ENCODE measurements at places on chromosomes 16 and 17.

DNA sequence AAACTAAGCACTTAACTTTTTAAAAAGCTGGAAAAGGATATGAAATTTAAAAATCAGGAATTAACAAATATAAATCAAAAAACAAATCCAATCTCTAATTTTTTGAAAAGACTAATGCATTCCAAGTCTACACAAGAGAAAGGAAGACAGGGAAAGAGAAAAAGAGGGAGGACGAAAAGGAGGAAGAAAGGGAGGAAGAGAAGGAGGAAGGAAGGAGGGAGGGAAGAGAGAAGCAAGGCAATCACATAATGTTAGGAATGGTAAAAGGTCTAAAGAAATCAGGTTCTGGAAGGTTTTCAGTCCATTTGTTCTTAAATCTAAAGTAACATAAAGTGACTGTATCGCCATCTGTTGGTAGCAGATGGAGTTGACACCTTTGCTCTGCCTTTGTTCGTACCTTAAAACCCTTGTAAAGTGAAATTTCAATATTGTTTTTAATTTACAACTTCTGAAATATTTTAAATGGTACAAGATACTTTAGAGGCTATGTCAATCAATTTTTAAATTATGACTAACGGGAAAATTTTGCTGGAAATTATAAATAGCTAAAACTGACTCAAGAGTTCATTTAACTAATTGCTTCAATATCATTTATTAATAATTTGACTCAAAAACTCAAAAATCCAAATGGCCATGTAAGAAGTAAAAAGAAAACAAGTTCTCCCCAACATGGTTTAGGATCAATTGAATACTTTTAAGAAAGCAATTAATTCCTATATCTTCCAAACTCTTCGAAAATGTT is 20.4 kb upstream of the CDYL2 start:
- DNase-seq = peak; percentile 55

- DNase-seq = peak; percentile 25
These were observed 70.9 kb downstream of the PLXDC1 start for GRCh38 chr17:39080421-39081078.

- no peak for DNase-seq
These were observed 28.4 kb downstream of the NKD1 start for GRCh38 chr16:50576403-50577113.

DNA sequence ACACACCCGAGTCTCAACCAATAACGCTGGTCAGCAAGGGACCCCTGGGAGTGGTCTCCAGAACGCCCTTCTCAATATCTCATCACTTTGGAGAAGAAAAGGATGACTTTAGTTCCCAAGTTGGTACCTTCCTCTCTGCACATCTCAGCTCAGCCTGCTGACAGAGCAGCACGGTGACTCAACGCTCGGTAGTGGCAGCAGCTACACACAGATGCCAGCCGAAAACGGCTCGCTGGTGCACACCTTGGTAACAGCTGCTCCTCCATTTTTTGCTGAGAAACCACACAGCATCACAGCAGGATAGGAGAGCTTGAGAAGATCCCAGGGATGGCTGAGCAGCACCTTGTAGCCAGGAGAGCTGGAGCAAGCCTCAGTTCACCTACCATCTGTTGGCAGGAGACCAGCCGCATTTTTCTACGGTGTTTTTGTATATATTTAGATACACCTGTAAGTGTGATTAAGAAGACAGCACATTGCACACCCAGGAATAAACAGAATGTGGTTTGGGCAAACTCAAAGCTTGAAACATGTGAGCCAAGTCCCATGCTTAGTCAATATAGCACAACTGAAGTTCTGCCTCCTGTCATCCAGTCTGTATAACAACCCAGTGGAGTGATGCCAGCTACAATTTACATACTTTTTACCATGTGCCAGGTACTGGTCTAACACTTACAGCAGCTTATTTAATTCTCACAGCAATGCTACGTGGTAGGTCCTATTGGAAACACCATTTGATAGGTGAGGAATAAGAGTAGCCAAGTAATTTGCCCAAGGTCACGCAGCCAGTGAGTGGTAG is 83.8 kb upstream of the ERCC4 start:
- peak; percentile 81 for DNase-seq

GRCh38 chr17:2656283-2656682 is 55.3 kb downstream of the CLUH start:
- DNase-seq = no peak

GRCh38 chr16:65648101-65648500 is 526.2 kb upstream of the CDH11 start:
- no peak for DNase-seq

DNA sequence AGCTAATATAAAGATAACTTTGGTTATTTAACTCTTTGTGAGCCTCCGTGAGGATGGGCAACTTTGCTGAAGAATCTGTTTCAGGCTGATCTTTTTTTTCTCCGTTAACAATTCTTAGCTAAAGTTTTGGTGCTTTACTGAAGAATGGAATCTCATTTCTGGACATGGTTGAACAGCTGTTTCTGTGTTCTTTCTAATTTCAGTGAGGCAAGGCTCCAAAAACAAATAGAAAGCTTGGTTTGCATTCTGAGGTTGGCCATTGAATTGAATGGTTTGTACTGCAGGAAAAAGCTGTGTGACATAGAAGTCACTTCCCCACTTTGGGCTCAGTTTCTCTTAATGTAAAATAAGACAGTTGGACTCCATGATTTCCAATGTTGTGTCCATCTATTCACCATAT is 22.3 kb upstream of the HLF start:
- no peak for DNase-seq

DNA sequence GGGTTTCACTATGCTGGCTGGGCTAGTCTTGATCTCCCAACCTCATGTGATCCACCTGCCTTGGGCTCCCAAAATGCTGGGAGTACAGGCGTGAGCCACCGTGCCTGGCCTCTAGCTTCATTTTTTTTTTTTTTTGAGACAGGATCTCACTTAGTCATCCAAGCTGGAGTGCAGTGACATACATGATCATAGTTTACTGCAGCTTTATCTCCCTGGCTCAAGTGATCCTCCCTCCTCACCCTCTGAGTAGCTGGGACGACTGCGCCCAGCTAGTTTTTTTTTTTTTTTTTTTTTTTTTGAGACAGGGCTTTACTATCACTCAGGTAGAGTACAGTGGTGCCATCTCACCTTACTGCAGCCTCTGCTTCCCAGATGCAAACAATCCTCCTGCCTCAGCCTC is 9.7 kb downstream of the RPA1 start:
- DNase-seq = no peak

DNA sequence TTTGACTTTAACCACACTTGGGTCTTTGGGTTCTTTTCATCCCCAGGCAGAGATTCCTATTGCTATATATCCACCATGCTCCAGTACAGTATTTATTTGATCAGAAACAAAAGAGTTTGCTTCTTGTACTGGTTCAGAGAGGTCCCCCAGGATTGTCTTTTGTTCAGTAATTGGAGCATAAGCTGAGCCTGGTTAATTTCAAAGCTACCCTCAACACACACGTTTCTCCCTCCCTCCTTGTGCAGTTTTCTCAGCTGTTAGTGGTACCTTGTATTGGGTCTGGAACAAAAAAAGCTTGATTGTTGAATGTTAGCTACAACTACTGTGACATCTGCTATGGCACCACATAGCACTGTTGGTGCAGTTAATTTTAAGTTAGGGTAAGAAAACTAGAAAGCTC is 50.0 kb downstream of the NUP93 start:
- DNase-seq = peak; percentile 9

- DNase-seq = no peak
These were observed 44.0 kb upstream of the NOG start for GRCh38 chr17:56549501-56549900.

GRCh38 chr17:79220201-79220712 is 145.6 kb downstream of the ENGASE start:
- peak; percentile 44 for DNase-seq

DNA sequence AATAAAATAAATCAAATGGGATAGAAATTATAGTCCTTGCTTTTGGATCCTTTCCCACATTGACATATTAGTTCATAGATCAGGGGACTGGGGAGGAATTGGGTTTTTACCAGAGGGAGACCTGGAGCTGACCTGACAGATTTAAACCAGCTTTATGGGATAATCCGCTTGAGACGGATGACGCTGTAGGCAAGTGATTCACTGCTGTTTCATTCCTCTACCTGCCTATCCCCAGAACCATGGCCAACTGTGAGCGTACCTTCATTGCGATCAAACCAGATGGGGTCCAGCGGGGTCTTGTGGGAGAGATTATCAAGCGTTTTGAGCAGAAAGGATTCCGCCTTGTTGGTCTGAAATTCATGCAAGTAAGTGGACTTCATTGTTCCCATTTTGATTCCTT is 2.1 kb downstream of the NME1 start:
- no peak for DNase-seq

DNA sequence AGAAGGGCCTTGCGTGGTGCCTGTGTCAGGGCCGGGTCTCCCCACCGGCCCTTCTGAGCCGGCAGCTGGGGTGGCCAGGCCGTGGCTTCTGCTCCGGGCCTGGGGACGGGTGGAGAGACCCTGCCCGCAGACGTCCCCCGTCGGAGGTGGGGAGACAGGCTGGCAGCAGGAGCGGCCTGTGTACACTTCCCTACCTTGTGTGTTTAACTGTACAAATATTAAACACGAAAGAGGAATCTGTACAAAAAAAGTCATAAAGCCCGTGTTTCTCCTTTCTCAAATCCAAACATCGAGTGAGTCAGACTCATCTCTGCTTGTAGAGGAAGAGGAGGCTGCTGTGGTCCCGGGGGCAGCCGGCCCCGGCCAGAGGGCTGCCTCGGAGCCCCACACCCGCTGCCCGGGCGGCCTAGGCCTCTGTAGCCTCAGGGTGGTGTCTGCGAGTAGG is 2.0 kb downstream of the CACNA1H start:
- DNase-seq = no peak

GRCh38 chr17:82440991-82441627 is 9.4 kb downstream of the CYBC1 start:
- DNase-seq = peak; percentile 94

DNA sequence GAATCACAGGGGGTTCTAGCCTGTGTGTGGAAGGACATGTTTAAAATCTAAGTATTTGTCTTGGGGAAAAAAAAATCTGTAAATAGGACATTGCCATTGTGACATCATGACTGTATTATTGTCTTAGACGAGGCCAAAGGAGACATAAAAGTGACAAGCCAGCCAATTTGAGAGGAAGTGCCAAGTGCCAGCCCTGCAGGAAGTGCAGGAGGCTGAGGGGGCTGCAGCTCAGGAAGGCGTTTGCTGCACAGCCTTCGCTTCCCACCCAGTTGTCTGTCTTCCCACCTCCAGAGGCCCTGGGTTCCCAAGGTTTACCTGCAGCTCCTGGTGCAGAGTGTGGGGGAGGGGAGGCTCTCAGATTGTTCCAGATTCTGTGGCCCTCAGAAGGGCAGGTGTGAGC is 1.3 kb downstream of the ADCY7 start:
- peak; percentile 6 for DNase-seq

GRCh38 chr17:63356337-63356757 is 89.8 kb downstream of the CYB561 start:
- no peak for DNase-seq

DNA sequence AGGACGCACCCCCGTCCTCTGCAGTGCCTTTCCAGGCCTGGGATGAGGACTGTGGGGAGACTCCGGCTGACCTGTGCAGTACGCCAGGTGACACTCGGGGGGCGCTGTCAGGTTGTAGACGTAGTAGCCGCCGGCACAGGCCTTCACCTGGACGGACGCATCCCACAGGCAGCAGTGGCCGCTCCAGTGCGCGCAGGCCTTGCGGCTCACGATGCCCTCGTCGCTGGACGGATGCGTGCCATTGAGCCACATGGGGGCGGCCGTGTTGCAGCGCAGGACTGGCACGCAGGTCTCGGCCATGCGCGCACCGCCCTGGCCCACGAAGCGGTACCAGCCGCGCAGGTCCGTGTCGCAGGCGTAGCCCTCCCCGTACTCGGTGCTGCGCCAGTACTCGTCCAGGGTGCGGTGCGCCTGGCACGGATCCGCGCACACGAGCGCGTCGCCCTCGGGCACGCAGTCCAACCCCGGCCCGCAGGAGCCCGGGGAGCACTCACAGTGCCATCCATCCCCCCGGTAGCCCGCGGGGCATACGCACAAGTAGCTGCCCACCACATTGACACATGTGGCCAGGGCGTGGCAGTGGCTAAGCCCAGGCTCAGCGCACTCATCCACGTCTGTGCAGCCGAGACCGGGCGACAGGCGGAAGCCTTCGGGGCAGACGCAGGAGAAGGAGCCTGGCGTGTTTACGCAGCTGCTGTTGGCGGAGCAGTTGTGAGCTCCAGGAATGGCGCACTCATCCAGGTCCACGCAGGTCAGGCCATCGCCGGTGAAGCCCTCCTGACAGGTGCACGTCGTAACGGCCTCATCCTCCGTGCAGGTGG is 3.9 kb downstream of the UMOD start:
- no peak for DNase-seq

DNA sequence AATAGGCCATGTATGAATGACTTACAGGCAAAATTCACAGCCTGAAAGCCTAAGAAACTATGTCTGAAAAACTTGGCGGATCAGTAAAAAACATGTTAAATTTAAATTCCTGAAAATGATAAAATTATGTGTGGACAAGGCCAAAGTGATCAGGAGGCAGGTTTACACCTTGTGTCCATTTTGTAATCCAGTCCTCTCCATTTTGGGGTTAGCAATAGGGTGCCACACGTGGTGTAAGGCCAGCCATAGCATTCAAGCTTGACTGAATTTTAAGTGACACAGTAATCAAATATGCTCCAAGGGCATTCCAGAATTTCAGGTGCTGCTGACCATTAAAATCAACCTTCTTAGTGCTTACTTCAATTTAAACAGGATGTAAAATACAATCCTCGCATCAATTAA is 2.7 kb downstream of the RNF43 start:
- no peak for DNase-seq

- no peak for DNase-seq
These were observed at the start of gene COPZ2 for GRCh38 chr17:48037036-48037837. COPZ2 (minus strand) TSS chr17:48037797; CDS start chr17:48037777, 20 bp downstream.

DNA sequence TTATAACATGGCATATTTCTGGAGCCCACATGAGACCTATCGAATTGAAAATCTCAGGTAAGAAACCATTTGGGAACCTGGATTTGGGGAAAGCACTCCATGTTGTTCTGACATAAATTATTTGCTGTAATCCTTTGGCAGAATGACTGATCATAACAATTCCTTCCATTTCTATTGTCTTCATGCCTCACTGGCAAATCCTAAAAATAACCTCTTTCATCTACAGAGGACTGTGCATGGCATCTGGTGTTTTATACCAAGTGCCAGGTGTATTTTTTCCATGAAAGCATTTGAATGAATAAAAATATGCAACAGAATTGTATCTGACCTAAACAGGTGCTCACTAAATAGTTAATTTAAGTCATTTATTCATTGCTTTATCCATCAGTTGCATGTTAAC is 33.7 kb upstream of the COQ7 start:
- DNase-seq = peak; percentile 19

DNA sequence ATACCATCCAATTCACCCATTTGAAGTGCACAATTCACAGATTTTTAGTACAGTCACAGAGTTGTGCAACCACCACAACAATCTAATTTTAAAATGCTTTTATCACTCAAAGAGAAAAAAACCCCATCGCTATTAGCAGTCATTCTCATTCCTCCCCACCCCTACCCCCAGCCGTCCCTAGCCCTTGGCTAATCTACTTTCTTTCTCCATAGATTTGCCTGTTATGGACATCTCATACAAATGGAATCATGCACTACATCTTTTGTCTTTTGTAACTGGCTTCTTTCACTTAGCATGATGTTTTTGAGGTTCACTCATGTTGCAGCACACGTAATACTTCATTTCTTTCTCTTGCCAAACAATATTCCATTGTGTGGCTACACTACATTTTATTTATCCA is 20.4 kb downstream of the LYRM9 start:
- DNase-seq = no peak
